ENCODE measurements at places on chromosomes 4 and X.

- DNase-seq: no peak
These were observed 44.2 kb downstream of the ZNF185 start for GRCh38 chrX:152942077-152942442.

- no peak for DNase-seq
These were observed 28.7 kb upstream of the AFAP1 start for GRCh38 chr4:7968262-7968896.

- no peak for DNase-seq
These were observed 243.7 kb downstream of the TENM3 start for GRCh38 chr4:182486881-182487280.

DNA sequence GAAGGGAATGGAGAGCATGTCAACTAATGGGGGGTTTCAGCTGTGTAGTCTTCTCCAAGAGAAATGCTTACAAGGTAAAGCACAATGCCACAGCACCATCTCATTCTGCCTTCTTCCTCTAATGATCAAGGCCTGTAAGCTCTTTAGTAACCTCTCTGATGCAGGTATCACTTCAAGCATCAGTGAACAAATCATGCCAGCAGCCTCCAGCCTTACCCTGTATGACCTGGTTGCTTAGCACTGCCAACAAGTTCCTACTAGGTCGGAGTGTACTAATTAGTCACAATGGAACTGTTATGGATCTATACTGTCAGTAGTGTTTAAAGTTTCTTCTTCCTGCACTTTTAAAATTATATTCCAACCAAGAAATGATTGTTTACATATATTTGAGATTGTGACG lies 197.7 kb downstream of the GRID2 start:
- DNase-seq: no peak

DNA sequence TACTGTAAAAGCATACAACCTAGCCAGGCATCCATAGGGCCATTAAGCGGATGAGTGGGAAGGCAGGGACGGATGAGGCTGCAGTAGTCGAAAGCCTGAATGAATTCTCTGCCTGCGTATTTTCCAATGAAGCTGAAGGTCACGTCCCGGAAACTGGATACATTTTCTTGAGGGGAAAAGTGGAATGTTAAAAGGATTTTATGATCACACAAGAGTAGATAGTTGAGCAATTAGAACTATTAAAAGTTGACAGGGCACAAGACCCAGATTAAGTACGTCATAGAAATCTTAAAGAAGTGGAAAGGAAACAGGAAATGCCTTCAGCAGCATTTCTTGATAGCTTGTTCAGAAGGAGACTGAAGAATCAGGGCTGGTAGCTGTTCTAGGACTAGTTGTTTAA lies 98.3 kb upstream of the CXXC4 start:
- no peak for DNase-seq

GRCh38 chrX:20455001-20455400 lies 188.3 kb upstream of the RPS6KA3 start:
- no peak for DNase-seq

GRCh38 chrX:147912093-147912801 lies 528 bp downstream of the FMR1 start:
- DNase-seq: peak; percentile 4
